ENCODE measurements at places on chromosomes 6 and 20.

DNA sequence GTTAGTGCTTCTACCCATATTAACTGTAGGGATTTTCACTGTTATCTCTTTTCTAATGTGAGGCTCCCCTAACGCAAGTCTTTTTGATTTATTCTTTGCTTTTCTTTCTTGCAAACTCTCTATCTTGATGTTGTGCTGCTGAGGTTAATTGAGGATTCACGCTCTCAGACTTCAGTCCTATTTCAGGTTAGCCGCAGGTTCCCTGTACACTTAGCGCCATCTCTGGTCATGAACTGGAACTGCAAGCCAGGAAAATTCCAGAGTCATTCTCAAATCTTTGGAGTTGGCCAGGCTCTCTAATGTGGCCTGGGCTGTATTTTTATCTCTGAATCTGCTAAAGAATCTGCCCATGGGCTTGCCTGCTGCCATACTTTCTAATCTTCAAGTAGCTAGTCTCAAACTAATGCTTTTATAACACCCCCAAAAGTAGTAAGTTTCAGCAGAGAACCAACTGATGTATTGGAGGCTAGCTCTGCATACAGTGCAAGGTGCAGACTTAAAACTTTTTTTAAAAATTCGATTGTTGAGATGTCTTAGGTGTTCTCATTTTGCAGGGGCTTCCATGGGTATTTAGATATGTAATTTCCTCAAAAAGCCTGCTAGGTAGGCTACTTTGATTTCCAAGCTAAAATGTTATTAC lies 91.1 kb upstream of the OPRM1 start:
- DNase-seq = no peak

DNA sequence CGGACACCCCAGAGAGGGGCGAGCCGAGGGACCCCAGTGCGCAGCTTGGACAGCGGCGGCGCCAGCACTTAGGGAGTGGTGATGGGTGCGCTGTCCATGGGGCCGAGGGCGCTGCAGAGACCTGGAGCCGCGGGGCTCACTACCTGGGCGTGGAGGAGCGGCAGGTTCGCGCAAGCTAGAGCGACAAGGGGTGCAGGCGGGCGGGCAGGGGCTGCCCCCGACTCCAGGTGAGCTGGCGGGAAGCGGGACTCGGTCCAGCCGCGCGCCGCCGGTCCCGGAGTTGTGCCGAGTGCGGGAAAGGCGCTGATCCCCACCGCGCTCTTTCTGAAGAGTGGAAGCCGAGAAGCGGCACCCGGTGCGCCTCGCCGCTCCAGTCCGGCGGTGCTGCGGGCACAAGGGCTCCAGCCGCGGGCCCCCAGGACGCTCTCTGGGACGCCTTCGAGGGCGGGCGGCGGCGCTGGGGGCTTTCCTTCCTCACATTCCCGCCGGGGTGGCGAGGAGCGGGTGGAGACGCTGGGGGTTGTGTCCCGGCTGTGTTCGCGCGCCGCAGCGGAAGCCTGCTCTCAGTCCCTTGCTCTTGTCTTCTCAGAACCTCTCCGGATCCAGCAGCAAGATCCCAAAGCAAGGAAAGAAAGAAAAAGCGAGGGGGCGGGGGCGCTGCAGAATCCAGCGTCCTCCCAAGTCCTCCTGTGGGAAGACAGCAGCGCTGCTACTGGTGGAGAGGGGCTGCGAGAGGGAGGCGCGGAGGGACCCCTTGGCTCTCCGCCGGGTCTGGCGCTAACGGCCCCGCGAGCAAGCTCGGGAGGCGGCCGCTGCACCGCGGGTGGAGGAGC lies at the start of gene B3GAT2:
B3GAT2 (minus strand) TSS at position 610 of the 833 bp plus-strand sequence. CDS start 631 bp downstream, outside the sequence.
- no peak for DNase-seq

- no peak for DNase-seq
Observed at GRCh38 chr20:62875419-62876361, 14.1 kb upstream of the TCFL5 start.

- peak; percentile 98 for DNase-seq
Observed at GRCh38 chr6:158869826-158870648, 50.9 kb upstream of the EZR start.

- DNase-seq = no peak
Observed at GRCh38 chr6:137095093-137095492, 50.3 kb upstream of the IL20RA start.

- DNase-seq = no peak
Observed at GRCh38 chr20:6863355-6863754, 95.9 kb downstream of the BMP2 start.

DNA sequence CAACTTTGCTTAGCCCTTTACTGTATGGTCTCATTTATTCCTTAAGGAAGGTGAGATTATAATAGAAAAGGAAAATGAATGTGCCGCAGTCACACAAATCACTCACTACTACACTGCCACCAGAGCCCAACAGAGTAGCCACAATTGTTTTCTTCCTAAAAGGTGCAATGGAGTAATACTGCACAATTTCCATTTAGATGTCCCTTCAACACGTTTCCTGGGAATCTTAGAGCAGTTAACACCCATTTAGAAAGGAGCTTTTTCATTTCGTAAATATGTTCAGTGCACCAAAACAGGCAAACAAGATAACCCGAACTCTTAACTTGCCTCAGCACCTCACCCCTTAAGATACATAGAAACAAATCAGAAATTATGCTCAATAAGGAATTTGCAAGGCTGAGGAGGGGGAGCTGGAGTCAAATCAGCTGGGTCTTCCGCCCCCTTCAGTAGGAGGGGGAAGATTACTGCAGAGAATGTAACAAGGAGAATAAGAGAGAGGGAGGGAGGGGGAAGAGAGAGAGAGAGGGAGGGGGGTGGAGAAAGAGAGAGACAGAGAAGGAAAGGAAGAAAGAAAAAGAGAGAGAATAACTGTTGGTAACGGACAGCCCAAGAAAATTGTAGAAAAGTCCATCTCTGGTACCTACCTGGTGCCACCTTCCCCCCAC lies 155.5 kb downstream of the BCAS1 start:
- DNase-seq = no peak

GRCh38 chr20:25229486-25230165 lies 18.3 kb upstream of the PYGB start:
- no peak for DNase-seq

DNA sequence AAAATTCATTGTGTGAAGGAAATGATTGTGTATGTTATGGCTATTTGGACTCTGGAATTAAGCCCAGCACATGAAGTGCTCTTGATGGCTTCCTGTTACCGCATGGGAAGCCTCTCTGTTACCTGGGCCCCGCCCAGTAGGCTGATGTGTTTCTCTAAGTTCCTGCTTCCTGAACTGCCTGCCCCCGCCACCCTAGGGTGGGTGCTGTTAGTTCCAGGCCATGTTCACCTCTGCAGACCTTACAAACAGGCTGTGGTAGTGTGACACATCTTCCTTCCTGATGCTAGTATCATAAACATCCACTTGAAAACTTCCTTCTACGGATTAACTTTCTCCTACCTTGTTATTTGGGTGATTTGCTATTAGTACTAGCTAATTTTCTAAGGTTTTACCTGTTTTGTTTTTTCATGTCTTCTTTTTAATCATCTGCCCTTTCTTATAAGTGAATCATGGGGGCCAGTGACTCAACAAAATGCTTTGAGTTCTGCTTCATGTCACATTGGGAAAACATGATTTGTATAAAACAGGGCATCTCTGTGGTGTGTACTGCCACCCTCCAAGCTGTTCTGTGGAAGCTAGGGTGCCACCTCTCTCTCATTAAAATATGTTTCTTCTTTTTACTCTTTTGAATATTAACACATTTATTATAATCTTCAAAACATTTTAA lies 40.6 kb downstream of the SH3BGRL2 start:
- peak; percentile 43 for DNase-seq

DNA sequence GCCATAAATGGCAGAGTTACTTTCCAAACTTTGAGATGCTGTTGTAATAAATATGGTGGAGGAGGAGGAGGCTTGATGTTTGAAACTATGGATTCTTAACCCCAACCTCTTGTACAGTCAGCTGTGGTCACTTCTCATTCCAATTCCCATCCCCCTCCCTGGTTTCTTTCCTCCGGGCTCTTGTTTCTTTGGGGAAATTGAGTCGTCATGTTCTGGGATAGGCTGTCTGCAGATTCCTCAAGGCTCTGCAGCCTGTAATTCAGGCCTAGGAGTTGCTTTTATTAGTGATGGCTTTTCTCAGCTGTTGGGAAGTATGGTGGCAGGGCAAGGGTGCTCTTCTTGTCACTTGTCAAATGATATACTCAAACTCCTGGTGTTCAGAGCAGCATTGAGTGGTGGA lies 2.6 kb downstream of the PTK7 start:
- DNase-seq = no peak
